ENCODE measurements at places on chromosomes 5 and 9. TPM values are rescaled to one million over a fixed set of nuclear protein-coding genes. Genes with fewer than 3 reads are reported as not detected.

- DNase-seq: no peak
Measured at GRCh38 chr9:91516777-91517176, 93.1 kb upstream of the NFIL3 start.

Gene SPINK13
- not detected for total RNA-seq

Gene LCN10
- not detected for total RNA-seq

Gene SLC25A48
- total RNA-seq: not detected

GRCh38 chr9:131511416-131511815 is 8.7 kb downstream of the POMT1 start:
- DNase-seq: no peak

- DNase-seq: no peak
Measured at GRCh38 chr9:78351816-78352215, 54.9 kb downstream of the PSAT1 start.

- DNase-seq: no peak
Measured at GRCh38 chr5:14245132-14245925, 102.2 kb downstream of the TRIO start.

DNA sequence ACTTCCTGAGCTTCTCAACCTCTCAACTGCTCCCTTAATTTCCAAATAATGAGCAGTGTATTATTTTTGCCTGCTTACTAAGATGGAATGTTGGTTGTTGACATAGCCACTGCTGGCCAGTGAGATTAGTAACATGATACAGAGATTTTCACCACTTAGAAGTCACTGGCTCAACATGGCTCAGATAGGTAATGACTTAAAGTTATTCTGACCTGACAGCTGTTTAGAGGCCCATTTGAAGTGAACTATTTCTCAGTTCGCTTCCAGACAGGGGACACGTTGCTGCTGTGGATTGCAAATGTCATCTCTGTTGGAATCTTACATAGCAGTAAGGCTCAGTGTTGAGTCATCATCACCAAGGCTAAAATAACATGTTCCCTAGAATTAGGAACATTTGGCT is 490.2 kb downstream of the TLE4 start:
- DNase-seq: peak; percentile 33

- DNase-seq: no peak
Measured at GRCh38 chr5:167783145-167783817, 508.2 kb upstream of the WWC1 start.

DNA sequence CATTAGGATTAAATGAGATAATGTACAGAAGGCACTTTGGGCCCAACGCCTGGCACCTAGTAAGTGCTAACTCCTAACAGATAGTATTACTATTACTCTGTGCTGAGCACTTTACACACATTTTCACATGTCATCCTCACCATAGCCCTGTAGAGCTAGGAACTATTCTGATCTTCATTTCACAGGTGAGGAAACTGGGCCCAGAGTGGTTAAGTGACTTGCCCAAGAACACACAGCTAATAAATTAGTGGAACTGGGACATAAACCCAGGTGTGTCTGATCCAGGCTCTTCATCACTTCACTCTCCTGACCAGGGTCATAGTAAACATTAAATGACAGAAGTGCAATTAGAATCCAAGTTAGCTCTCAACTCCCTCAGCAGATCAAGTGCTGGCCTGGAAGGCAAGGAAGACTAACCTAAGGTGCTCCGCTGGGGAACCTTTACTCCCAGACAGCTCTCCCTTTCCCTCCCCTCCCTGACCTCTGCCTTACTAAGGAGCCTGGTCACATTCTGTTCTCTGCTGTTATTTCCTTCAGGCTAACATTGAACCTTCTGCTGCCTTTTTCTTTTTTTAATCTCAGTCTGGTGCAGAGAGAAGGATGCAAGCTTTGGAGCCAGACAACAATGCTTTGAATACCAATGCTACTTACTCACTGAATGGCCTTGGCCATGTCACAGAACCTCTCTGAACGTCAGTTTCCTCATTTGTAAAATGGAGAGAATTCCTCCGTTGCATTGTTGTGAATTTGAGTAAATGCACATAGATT is 4.1 kb upstream of the ADRA1B start:
- DNase-seq: no peak

- no peak for DNase-seq
Measured at GRCh38 chr5:96001262-96001661, 39.6 kb upstream of the ELL2 start.

- DNase-seq: no peak
Measured at GRCh38 chr5:62731022-62731421, 152.4 kb downstream of the LRRC70 start.

GRCh38 chr9:79757881-79758669 is 186.3 kb downstream of the TLE4 start:
- no peak for DNase-seq

DNA sequence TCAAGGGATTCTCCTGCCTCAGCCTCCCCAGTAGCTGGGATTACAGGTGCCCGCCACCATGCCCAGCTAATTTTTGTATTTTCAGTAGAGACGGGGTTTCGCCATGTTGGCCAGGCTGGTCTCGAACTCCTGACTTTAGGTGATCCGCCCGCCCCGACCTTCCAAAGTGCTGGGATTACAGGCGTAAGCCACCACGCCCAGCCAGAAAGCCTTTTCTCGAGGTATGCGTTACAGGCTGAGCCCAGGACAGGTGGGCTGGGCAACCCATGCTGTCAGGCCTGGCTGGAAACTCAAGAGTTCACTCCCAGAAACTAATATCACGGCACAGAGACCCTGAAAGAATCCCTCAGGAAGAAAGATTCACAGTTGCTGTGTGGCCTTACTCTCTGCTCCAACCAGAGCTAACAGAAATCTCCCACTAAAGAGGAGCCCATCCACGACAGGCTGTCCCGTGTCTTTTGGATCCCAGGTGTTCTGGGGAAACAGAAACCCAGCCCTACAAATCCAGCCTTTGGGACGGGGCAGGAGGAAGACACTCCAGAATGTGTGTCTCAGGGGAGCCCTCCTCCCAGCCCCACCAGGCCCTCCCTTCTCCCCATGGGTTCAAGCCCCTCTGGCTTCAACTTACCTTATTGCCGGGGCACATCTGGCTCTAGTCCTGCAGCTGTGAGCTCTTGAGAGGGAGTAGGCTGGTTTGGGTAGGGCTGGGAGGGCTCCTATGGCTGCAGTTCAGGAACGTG is 400 bp downstream of the TIFAB start:
- DNase-seq: no peak

Gene DDX4
- 0.09 TPM for total RNA-seq

Gene C9orf50
- total RNA-seq: not detected

DNA sequence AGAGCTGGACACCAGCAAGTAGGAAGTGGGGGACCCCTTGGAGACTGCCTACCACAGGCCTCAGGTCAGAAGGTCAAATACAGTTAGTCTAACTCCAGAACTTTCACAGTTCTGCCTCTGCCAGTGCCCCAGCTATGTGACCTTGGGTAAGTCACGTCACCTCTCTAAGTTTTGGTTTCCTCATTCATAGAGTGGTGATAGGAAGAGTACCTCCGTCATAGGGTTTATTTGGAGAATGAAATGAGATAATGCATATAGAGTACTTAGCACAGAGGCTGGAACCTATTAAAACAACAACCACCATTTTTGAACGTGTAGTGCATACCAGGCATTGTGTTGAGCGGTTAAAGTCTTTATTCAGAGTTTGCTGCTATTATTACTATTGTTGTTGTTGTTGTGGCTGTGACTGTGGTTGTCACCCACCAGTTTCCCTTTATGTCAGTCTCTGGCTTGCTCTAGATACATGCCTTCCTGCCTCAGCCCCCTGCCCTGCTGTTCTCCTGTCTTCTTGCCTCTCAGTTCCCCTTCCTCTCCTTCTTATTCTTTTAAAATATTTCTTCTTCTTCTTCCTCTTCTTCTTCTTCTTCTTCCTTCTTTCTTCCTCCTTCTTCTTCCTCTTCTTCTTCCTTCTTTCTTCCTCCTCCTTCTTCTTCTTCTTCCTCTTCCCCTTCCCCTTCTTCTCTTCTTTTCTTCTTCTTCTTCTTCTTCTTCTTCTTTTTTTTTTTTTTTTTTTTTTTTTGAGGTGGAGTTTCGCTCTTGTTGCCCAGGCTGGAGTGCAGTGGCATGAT is 67.8 kb downstream of the RALGPS1 start:
- no peak for DNase-seq

Gene DND1
- 1.1 TPM for total RNA-seq

DNA sequence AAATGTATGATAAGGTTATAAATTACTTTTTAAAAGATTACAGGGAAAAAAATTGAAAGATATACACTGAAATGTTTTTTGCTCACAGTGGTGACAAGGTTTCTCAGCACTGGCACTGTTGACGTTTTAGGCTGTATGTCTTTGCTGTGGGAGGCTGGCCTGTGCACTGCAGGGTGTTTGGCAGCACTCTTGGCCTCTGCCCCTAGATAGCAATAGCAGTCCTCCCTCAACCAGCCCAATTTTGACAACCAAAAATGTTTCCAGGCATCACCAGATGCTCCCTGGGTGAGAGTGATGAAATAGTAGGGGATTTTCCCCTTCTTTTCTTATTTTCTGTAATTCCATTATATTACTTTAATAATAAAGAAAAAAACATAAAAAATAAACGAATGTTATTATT is 3.3 kb downstream of the CD274 start:
- no peak for DNase-seq

DNA sequence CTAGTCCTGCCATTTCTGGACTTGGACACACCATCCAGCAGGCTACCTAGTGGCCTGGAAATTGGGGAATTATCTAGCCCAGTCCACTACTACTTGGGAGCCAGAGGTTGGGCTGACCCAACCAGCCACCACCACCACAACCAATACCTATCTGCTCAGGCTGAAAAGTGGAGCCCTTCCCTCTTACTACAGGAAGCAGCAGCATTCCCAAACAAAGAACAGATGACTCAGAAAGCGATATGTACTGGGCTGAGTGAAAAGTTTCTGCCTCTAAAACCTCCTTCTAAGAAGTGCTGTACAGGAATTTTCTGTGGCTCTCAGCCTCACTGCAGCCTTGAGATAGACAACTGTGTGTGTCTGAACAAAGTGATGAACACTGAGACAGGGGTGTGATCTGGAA is 279.4 kb downstream of the CDH10 start:
- DNase-seq: no peak

DNA sequence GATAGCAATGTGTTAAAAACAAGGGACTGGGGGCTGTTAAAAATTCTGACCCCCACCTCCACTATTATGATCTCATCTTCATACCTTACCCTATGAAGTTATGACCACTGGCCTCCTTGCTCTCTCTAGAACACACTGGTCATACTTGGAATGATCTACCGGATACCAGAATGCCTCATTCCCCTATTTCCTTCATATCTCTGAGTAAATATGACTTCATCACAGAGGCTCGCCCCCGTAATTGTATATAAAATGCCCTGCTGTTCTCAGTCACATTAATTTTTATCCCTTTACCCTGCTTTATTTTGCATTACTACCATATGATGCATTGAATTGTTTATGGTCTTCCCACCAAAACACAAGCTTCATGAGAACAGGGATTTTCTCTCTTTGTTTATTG is 29.2 kb downstream of the IZUMO3 start:
- no peak for DNase-seq

Gene ADAMTSL1
- 2.7 TPM for total RNA-seq

GRCh38 chr9:95118596-95118995 is 198.9 kb downstream of the FANCC start:
- DNase-seq: no peak

Gene C5orf58
- not detected for total RNA-seq

GRCh38 chr9:2502760-2503159 is 118.8 kb upstream of the VLDLR start:
- no peak for DNase-seq

Gene NUTM2F
- 0.22 TPM for total RNA-seq

GRCh38 chr5:155293605-155294178 is 280.1 kb downstream of the KIF4B start:
- no peak for DNase-seq

Gene NXNL2
- total RNA-seq: 0.74 TPM

Gene CER1
- not detected for total RNA-seq

DNA sequence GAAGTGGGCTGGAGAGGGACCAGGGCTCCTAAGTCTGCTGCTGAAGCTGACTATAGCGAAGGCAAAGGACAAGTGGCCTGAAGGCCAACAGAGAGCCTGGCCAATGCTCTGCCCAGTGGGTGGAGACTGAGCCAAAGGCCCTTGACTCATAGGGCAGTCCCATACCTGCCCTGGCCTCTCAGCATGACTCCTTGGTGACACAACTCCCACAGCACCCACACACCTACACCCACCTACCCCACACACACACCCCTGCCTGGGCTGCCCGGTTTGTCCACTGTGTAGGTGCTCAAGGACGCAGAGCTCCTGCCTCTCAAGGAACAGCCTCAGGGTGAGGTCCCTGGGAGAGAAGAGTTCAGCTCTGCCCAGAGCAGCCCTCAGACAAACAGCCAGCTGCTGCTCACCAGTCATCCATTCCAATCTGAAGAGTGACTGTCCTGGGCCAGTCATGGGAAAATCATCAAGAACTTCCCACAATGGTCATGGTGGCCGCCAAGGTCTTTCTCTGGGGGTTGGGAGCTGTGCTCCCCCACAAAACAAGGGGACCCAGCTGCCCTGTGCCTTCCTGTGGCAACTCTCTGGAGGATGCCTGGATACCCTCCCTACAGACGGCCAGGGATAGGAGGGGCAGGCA is 5.0 kb downstream of the TNIP1 start:
- no peak for DNase-seq

DNA sequence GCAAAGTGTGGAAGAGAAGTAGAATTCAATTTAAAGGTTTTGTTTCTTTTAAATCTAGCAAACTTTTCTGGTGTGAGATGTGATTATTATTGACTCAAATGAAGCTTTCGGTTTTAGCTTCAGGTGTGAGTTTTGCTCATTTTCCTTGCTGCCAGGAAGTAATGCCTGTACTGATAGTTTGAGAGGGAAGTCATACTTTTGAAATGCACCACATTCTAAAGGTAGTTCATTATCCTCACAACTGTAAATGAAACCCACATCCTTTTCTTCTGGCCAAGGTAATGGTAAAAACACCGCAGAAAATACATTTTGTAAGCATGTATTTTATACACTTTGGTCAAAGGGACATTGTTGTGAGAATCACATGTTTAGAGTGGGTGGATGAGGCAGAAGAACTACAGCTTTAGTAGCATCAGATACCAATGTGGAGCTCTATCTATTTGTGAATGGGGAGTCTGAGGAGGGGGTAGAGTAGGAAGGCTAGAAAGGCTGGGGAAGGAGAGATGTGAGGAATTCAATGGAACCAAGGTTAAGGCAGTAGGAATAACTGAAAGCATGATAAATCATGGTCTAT is 167.0 kb upstream of the CDKN2B start:
- DNase-seq: no peak

Gene ANXA6
- 97.6 TPM for total RNA-seq

Gene B4GALT1
- 7.3 TPM for total RNA-seq

GRCh38 chr5:43313854-43314457 is 744 bp upstream of the HMGCS1 start:
- DNase-seq: peak; percentile 50

- DNase-seq: no peak
Measured at GRCh38 chr9:61674465-61674864, 484.6 kb downstream of the SPATA31A7 start.

DNA sequence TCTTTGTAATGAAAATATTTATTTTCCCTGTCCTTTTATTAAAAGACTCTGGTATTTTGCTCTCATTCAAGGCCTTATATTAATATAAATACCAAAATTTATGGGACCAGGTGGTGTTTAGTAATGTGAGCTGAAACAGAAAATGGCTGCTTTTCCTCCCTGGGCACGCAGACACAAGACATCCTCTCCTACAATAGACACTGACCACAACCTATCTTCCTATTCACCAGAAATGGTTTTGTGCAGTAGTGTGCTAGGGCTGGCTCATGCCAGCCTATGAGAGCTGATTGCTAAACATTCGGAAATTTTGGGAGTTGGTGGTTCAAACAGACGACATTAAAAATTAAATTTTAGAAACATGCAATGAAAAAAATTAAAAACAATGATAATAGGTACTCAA is 338.2 kb downstream of the BNC2 start:
- no peak for DNase-seq

Data from neural progenitor cell (in vitro differentiated cells).